ENCODE measurements at places on chromosomes 5 and 9. TPM values are rescaled to one million over a fixed set of nuclear protein-coding genes. Genes with fewer than 3 reads are reported as not detected.

GRCh38 chr5:44048276-44048984, 340.8 kb downstream of the FGF10 start:
- no peak for DNase-seq

- DNase-seq: no peak
These were observed 658.5 kb downstream of the SLCO4C1 start for GRCh38 chr5:101637599-101637998.

DNA sequence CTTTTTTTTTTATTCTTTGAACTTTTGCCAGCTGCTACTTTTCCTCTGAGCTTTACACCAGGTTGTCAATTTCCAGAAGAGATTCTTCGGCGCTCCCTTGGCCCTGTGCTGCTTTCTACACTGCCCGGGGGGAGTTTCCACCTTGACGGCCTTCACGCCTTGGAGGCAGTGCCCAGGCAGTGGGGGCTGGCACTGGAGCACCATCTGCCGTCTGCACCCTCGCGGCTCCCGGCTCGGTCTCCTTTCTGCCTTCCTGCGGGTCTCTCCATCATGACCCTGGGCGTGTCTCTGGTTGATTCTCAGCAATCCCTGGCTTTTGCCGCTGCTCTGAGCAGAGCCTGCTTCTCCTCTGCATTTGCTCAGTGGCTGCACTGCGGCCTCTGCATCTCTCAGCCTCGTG, 2.9 kb downstream of the SLC6A18 start:
- DNase-seq: no peak

DNA sequence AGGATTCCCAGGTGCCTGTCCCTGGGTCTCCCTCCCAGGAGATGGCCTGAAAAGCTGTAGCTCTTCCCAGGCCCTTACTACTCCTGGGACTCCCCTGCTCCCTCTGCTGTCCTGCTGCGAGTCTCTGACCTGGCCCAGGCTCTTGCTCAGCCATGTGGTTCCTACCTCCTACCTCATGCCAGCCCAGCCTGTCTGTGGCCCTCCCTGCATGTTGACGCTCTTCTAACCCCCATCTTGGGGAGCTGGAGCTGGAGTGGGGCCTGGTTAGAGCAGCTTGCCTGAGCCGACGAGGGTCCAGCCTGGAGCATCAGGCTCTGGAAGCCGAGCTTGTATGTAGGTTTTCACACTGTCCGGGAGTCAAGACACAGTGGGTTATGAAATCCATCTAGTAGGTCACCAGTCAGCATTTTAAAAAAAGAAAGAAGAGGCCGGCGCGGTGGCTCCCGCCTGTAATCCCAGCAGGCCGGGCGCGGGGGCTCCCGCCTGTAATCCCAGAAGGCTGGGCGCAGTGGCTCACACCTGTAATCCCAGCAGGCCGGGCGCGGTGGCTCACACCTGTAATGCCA, 244.4 kb downstream of the FANCC start:
- DNase-seq: peak; percentile 73

DNA sequence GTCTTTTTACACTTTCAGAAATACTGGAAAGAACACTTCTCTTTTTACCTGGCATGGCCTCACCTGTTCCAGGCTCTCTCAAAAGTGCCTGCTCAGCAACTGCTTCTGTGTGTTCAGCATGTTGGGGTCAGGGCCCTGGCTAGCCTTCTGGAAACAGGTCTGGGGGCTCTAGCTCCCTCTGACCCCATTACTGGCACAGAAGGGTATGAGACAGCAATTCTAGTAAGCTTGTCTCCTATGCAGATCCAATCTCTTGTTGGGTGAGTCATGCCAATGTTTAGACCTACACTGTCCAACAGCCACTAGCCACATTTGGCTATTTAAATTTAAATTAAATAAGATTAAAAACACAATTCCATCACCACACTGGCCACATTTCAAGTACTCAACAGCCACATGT, 80.8 kb downstream of the MAPKAP1 start:
- no peak for DNase-seq

DNA sequence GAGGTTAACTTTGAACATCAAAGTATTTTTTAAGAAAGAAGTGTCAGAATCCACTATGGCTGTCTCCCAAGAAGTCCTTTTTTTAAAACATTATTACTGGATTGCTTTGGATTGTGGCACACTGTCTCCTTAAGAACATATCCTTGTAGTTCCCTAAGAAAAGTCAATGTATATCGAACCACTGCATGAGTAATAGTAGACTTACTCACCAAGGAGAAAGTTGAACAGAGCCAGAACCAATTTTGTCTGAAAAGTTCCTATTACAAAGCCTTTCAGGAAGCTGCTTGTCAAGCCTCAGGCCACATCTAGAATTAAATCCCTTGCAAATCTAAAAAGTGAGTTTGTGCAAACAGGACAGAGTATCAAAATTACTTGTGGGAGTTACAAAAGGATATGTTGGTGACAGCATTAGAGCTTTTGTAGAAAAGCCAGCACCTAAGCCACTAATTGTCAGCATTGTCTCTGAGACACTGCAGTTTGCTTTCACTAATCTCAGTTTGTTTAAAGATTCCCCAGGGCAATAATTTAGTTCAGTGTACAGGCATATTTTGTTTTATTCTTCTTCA, 195.4 kb downstream of the MPDZ start:
- DNase-seq: no peak

DNA sequence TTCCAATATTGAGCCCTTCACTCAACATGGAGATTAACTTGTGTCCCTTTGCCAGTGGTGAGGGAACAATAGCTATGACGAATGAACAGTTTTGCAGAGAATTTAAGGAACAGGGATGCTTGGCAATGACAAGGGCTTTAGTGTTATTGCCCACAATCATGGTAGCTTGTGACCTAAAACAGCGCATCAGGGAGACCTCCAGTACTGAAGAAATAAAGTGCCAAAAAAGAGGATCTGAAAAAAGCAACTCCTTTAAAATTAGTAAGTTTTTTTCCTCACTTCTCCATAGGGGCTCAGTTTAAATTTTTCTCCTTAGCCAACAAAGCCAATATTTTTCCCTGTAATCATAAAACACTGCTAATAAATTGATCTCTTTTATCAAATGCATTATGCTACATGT, 41.8 kb upstream of the PAM start:
- DNase-seq: no peak

- DNase-seq: peak; percentile 86
These were observed 992 bp upstream of the RPP25L start for GRCh38 chr9:34612788-34613390.

DNA sequence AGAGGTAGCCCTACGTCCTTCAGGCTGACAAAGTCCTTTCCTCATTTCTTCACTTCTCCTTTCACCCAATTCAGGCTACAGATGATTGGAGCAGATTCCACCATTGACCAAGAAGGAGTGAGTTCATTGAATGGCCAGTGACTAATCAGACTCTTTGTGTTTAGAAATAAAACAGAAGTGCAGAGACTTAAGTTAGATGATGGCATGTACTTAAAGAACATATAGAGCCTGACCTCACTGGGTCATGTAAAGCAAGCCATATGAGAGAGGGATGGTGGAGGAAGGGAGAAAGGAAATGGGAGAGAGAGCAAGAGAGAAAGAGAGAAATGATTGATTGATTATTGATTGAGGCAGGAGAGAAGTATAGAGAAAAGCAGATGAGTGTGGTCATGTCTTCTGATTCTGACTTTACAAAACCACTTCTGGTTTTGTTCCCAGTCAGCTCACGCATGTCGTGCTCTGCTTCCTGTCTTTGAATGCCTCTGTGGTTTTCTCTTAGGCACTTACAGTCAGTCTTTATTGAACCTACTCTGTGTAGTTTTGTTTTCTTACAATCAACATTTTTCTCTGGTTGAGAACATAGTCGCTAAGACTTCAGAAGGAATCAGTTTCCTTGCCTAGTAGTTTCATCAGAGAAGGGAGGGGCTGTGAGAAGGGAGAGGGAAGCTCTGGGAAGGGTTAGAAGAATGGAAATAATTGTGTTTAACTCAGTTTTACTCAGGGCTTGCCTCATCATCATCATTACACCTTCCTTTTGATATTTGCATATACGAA, 149.2 kb upstream of the KLF9 start:
- DNase-seq: no peak

GRCh38 chr5:154296525-154297159, 106.1 kb downstream of the GALNT10 start:
- no peak for DNase-seq

GRCh38 chr9:97577051-97577450, 56.1 kb downstream of the TSTD2 start:
- no peak for DNase-seq

DNA sequence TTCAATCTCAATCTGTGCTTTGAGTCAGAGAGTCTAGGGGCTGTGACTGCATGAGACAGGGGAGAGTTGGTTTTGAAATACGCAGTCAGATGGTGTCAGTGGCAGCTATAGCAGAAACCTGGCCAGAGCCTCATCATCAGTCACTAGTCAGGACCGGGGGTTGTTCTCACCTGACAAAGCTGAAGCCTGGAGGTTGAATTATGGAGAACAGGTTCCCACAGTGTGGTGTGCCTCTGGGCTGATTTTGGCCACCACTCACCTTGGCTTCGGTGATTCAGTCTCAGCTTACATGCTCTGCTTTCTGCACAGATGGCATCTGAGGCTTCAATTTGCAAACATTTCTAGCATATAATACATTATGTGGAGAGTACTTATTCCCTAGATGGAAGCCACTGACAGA, 387.3 kb downstream of the YTHDC2 start:
- DNase-seq: no peak

Gene VCP
- total RNA-seq: 409 TPM

Gene CER1
- total RNA-seq: 22.3 TPM

Gene PCDHB10
- total RNA-seq: 1.5 TPM

Gene GLRA1
- total RNA-seq: not detected

Gene LIFR
- 7.8 TPM for total RNA-seq

All from H9 (cell line).